ENCODE measurements at places on chromosomes 2 and 18.

GRCh38 chr2:128604045-128604444 is 285.4 kb upstream of the HS6ST1 start:
- DNase-seq, result no peak

- no peak for DNase-seq
These were observed 326.8 kb downstream of the LRRTM1 start for GRCh38 chr2:79977792-79978191.

DNA sequence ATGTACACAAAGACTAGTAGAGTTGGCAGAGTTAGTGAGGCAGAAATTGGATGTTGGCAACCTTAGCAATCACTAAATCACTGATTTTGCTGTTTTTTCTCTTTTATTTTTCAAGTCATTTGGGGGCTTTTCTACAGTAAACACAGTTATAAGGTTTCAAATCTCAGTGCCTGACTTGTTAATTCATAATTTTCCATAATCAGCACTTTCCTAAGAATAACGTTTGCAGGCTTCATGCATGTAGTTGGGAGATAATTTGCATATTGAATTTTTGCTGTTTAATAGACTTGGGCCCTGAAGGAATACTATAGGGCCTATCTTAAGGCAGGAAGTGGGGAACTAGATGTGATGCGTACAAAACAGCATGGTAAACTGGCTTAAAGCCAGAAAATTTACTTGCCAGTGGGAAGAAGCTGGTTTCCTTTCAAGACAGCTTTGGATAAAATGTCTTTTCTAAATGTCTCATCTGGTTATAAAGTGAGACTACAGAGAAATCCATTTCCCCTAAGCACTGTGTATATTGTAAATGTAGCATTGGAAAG is 127.2 kb upstream of the SMIM21 start:
- DNase-seq, result no peak

DNA sequence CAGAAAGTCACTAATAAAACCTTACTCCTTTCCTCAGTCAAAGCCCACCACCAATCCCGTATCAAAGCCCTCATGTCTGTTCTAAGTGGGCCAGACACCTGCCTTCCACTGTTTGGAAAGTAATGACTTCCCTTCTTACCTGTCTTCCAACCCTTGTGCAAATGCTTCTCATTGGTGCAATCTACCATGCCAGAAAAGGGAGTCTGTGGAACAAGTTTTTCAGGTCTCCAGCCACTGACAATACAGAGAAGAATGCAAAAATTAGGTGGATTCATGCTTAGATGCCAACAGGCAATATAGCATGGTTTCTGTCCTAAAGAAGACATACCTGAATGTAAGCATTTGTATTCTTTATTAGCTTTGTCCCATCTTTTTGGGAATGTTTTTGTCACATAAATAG is 1140.6 kb upstream of the LRRTM1 start:
- DNase-seq, result no peak

DNA sequence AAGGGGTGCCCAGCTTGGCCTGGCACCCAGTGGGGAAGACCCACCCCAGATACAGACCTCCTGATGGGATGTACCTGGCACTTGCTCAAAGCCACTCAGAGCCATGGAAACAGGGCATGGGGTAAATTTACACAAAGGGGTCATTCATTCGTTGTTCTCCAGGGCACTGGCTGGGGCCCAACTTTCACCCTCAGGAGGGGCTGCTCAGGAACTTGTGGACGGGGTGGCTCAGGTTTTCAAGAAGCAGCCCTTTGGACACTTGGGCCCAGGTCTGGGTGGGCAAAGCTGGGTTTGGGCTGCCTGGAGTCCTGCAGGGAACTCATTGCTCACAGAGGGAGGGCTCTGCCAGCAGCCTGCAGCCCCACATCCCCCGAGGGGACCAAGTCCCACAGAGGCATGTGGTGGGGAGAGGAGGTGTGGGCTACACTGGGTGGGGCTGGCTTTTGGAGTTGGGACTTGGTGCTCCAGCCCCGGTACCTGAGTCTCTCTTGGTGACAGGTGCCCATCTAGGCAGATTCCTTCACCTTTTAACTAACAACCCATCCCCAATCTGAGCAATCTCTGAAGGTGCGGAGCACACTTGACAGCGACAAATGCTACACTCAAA is 172.3 kb downstream of the CELF4 start:
- DNase-seq, result no peak

- no peak for DNase-seq
These were observed 163.2 kb upstream of the TWIST2 start for GRCh38 chr2:238684362-238685326.

- DNase-seq, result no peak
These were observed 71.7 kb upstream of the TAF1B start for GRCh38 chr2:9771481-9772017.

Data from cortex of kidney (tissue), 1 donor.